ENCODE measurements at places on chromosomes 1 and 21.

DNA sequence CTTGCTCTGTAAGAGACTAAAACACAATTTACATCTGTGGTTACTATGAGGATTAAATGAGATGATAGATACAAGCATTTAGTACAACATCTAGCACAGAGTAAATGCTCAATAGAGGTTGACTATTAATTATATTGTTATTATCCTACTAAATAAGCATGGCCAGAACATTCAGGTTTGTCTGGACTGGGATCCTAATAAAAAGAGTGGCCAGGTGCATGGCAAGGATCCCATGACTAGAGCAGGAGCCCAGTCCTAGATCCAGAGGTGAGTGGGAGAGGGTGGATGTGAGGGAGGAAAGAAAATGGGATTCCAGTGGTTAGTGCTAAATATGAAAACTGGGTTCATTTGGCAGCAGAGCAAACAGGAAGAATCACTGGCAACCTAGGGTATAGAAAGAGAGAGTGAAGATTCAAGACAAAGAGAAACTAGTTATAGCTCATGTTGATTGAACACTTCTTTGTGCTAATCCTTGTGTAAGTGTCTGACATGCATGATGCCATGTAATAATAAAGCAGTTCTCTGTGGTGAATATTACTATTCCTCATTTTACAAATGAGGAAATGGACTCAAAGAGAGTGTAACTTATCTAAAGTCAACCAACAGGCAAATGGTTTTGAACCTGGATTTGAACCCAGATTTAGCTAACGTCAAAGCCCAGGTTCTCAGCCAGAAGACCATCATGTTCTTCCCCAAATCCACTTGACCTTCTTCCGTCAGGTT is 71.1 kb upstream of the FGGY start:
- no peak for DNase-seq

- no peak for DNase-seq
These were observed 369.1 kb downstream of the RGS7 start for GRCh38 chr1:240987928-240988327.

DNA sequence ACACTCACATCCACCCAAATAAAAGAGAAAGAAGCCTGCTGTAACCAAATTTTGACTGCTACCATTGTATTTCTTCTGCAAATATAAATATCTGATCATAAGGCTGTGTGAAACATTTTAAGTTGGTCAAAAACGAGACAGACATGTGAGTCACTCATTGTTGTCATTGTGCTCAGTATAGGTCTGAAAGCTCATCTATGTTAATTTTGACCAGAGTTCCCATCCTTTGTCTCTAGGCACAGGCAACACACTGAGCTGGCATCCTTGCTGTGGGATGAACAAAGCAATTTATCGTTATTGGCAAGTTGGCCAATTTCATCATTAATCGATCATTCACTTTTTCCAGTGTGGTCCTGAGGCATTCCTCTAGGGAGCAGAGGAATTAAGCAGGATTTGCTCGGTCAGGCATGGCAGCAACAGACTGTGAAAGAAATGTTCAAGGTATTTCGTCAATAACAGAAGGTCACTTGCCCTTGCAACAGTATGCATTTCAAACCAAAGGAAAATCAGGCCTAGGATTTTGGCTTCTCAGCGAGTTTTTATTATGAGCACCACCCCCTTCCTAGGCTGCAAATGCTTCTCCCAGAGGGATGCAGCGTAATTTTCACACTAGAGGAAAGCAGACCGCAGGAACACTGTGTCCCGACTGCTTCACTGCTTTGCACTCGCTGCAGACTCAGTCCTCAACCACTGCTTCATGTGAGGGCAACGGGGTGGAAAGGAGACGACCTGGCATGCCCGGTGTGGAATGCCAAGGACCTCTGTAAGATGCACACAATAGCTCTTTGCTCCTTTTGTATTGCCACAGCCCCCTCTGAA is 87.9 kb upstream of the SMYD2 start:
- no peak for DNase-seq

DNA sequence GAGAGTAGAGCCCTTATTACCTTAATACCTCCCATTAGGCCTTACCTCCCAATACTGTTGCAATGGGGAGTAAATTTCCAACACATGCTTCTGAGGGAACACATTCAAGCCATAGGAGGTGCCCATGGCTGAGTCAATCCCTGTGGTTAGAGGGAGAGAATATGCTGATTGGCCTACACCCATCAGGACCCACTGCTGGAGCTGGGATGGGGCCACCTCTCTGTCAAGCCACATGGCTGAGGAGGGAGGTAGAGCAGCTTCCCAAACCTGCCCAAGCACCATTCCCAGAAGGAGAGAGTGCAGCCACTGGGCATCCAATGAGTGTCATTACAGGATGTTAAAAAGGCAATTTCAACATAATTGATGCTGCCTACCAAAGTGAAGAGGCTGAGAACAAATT is 228.1 kb downstream of the C1orf94 start:
- DNase-seq = no peak

DNA sequence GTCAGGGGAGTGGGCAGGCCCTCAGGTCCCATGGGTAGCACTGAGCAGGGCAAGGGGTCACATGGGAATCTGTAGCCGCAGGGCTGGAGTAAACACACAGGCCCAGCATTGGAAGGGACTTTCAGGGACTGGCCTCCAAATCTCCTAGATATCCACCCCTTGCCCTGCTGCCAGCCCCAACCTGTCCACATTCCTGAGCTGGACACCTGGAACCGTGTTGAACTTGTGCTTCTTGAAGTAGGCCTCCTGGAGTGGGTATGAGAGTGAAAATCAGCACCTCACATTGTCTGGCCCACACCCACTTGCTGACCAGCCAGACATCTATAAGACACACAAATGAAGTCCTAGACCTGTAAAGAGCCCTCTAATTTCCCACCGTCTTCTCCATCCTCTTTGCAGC is 7.7 kb downstream of the POMGNT1 start:
- no peak for DNase-seq

- no peak for DNase-seq
These were observed 542.5 kb upstream of the DAB1 start for GRCh38 chr1:57966340-57966739.

GRCh38 chr21:34736116-34736874 is 67.5 kb downstream of the CLIC6 start:
- no peak for DNase-seq

- DNase-seq = no peak
These were observed 261.4 kb upstream of the NRIP1 start for GRCh38 chr21:15326032-15326867.

DNA sequence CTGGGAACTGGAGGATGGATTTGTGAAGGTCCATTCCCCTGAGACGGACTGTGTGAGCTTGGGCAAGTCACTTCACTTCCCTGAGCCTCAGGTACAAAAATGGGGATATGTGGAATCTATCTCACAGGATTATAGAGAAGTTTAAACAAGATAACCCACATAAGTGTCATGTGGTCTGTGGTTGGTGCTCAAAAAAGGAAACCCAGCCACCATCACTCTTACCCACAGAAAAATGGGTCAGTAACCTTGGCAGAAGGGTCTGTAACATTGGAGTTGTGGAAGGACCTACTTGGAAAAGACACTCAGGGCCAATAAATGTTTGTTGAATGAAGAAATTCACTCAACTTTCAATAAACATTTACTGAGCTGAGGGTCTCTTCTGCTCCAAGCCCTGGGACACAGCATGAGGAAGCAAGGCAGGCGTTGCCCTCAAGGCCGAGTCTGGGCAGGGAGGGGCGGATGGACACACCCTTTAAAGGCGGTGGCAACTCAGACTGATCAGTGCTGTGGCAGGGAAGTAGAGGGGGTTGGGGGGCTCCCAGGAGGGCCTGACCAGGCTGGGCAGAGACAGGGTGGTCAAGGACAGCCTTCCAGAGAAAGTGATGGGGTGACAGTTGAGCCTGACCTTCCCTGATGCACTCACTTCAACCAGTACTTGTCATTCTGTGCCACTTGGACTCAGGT is 66.7 kb upstream of the ACOT11 start:
- peak; percentile 48 for DNase-seq

DNA sequence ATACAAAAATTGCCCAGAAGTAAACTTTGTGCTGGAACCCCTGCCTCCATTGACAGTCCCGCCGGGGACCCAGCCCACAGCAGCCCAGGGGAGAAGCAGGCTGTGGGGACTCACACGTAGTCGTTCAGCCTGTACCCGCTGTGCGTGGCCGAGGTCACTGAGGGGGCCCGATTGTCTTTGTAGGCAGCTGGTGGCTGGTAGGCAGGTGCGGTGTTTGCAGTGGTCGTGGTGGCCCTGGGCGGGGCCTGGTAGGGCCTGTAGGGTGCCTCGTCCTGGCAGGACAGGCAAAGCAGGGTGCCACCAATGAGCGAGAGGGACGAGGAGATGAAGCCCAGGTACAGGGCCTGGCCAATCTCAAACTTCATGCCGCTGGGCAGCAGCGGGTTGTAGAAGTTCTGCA is 19.1 kb downstream of the CLDN14 start:
- DNase-seq = no peak

- DNase-seq = no peak
These were observed 566.5 kb upstream of the PKN2 start for GRCh38 chr1:88117597-88117996.

DNA sequence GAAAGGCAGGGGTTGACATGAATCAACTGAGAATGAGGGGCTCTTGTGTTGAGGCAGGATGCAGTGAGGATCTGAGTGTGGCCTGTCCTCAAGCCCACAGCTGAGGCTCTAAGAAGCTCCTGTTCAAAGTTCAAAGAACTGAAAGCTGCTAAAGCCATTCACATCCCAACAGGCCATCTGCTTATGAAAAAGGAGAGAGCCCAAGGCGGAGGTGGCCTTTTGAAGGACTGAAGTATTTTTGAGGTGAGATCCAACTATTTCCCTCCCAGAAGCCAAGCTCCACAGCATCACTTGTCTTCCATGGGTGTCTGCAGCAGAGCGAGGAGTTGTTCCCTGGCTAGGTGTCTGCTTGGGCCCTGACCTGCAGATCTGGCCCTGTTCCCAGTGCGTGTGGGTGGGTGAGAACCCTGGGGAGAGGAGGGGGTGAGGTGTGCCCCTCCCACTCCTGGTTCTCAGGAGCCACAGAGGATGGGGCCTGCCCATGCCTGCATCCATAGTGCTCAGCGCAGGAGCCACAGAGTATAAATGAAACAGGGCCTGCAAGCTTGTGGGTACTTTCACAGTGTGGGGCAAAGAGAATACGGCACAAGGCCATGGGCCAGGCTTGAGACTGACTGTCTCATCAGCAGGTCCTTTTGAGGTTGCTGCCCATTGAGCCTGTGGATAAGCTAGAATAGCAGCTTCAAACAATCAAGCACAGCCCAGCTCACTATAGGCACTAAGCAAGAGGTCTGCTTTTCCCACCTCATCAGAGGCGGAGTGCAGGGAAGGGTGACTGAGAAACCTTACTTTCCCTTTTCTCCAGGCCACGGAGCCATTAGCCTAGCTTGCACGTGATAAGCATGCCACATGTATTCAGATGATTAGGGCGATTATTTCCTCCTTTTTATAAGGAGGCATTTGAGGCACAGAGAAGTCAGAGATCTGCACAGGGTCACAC is 15.7 kb downstream of the REG4 start:
- no peak for DNase-seq

DNA sequence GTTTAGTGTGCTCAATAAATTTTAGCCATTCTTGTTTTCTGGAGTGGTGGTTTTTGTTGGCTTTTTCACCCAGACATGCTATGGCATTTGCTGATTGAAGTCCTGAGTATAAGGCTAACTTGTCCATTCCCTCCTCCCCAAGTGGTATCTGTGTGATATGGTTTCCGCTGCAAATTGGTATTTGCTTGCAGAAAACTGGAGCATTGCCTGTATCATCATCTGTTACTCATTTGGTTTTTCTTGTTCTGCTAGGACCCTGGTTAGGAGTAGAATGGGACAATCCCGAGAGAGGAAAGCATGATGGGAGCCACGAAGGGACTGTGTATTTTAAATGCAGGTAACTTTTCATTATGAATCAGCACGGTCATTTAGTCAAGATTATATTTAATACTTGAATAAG is 34.0 kb downstream of the TBCE start:
- DNase-seq = no peak

- no peak for DNase-seq
These were observed 75.8 kb upstream of the ZRANB2 start for GRCh38 chr1:71156590-71156989.

DNA sequence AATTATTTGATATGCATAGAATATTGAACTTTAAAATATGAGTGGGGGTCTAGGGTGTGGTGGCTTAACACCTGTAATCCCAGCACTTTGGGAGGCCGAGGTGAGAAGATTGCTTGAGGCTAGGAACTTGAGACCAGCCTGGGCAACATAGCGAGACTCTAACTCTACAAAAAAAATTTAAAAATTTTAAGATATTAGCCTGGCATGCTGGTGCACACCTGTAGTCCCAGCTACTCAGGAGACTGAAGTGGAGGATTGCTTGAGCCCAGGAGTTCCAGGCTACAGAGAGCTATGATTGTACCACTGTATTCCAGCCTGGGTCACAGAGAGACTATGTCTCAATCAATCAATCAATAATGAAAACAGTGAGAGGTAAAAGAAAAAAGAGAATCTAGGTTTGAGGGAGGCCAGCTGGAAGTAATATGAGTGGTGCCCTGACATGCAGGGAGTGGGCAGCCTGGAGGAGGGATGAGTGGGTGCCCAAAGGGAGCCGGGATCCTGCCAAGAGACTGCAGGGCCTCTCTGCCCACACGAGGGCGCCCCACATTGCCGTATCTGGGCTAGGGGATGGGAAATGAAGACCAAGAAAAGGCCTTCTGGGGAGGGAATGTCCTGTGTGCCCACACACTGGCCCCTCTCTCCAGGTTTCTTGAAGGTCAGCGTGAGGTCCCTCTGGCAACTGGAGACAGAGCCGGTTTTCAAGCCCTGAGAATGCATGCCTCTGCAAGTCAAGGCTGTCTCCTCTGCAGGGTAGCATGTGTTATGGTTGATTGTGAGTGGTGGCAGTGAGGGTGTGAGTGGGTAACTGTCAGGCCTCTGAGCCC is 93.9 kb upstream of the PPM1J start:
- DNase-seq = peak; percentile 51

GRCh38 chr1:48061162-48062136 is 64.3 kb upstream of the TRABD2B start:
- no peak for DNase-seq

DNA sequence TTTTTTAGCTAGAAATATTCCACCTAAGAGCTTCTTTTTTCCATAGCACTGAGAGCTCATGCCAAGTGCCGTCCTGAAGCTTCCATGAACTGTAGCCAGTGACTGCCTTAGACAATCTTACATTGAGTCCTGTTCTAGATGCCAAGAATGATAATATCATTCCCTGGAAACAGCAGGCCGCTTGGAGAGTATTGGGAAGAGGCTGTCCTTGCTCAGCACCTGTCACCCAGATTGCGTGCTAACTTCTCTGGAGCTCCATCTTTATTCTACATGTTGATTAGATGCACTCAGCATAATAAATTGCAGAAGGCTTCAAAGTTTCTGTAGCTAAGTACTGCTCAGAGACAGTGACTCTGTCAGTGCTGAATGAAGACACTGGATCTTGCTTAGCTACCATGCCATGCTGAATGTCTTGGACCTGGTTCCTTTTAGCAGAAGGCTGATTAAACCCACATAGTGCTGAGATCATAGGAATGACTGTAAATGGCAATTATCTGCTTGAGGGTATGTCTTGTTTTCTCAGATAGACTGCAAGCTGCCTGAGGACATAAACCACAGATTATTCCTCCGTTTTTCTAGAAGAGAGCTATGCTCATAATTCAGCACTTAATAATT is 83.1 kb upstream of the IRF2BP2 start:
- DNase-seq = no peak

GRCh38 chr1:55593298-55593697 is 378.1 kb upstream of the USP24 start:
- DNase-seq = no peak

- peak; percentile 34 for DNase-seq
These were observed 540 bp downstream of the ARHGEF2 start for GRCh38 chr1:155977690-155978324.
